ENCODE measurements at places on chromosomes 16 and 17. TPM values are rescaled to one million over a fixed set of nuclear protein-coding genes. Genes with fewer than 3 reads are reported as not detected.

OTOP2 gene
- total RNA-seq, result not detected

SLC13A5 gene
- 0.11 TPM for total RNA-seq

SRRM2 gene
- 32.2 TPM for total RNA-seq

CTRL gene
- 0.33 TPM for total RNA-seq

CCL1 gene
- total RNA-seq, result not detected

TAC4 gene
- total RNA-seq, result not detected

CDC27 gene
- 152 TPM for total RNA-seq

PGP gene
- 5.9 TPM for total RNA-seq

TMEM220 gene
- total RNA-seq, result 2.3 TPM

SEZ6 gene
- total RNA-seq, result not detected

LRRC75A gene
- total RNA-seq, result 0.77 TPM
